Skin of body (tissue), 3 donors: ENCODE measurements at places on chromosomes 5 and 9. TPM values are rescaled to one million over a fixed set of nuclear protein-coding genes. Genes with fewer than 3 reads are reported as not detected.

IFNA13 gene
- total RNA-seq, result not detected

DNA sequence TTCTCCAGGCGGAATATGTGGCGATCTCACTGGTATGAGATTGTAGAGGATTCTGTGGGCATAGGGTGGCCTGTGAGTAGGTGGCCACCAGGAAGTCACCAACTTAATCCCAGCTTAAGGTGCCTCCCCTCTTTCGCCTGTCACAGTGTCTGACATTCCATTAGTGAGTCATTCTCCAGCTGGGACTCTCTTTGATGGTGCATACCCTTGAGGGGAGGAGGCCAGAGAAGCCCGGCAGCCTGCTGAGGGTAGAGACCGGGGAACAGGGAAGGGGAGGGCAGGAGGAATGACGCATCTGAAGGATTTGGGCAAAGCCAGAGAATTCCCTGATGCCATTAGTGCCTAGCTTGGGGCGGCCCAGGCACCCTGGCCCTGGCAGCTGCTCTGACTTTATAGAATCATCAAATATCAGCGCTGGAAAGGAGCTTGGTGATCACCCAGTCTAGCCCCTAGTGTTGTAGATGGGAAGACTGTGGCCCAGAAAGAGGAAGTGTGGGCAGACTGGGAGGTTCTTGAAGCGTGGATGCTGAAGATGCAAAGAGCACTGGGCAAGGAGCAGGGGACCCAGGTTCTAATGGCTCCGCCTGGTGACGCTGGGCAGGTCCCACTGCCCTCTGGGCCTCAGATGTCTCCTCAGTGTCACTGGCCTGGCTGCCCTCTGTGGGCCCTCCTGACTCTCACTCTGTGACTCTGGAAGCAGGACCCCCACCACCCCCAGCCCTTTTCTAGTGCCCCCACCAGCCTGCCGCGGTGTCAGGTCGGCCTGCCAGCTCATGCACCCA lies 41.4 kb downstream of the DAB2IP start:
- DNase-seq, result no peak

- DNase-seq, result no peak
Measured at GRCh38 chr5:142182840-142183239, 74.3 kb downstream of the NDFIP1 start.

CWC27 gene
- total RNA-seq, result 16.9 TPM

DNA sequence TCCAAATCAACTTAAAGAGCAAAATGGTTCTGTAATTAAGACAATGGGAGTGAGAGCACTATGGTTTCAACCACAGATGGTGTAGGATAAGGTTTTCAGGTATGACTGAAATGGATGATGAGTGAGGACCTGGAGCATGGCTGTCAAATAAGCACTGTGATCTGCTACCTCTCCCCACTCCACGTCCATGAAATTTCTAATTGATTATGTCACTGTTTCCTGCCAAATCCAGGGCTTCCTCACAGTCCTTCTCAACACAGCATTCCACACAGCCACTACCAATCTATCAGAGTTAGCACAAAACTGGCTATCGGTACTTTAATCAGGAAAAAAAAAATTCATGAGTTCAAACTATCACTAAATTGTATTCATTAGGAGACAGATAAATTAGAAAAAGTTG lies 420.4 kb upstream of the WWC1 start:
- DNase-seq, result no peak
